Activated T-cell treated with anti-CD3 and anti-CD28 coated beads, Interleukin-2, amount 50 U/mL, for 1 hour (primary cell): ENCODE measurements at places on chromosomes 3 and 15.

GRCh38 chr3:171615281-171615680 lies 155.1 kb upstream of the TNIK start:
- no peak for DNase-seq

GRCh38 chr3:183244219-183244618 lies 8.8 kb upstream of the B3GNT5 start:
- DNase-seq: no peak

DNA sequence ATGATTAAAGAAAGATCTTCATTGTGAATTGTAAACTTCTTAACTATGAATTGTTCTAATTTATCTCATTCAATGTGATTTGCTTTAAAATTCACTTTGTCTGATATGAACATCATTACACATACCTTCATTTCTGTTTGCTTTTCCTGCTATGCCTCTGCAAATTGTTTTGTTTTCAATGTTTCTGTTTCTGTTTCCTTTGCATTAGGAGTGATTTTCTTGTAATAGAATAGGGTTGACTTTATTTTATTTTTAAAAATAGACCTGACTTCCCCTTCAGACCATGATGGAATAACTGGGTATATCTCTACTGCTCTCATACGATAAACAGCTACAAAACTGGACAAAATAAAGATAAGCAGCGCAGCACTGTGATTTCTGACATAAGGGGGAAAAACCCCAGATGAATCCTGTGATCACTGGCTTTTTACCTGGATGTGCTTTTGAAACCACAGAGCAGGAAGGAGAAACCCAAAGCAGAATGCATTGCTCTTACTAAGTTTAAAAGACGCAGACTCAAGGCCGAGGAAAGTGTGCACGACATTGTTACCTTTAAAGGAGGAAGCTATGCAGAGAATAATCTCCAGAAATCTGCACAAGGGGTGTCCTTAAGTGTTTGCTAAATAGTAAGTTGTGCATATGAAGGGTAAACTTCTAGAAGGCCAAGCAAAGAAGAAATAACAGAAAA lies 420.2 kb downstream of the TBC1D5 start:
- no peak for DNase-seq

GRCh38 chr3:21752749-21753347 lies 1.8 kb upstream of the ZNF385D start:
- DNase-seq: no peak

GRCh38 chr15:29101491-29101890 lies 168.1 kb downstream of the NSMCE3 start:
- DNase-seq: no peak

GRCh38 chr15:40155270-40155910 lies 5.5 kb upstream of the BUB1B start:
- no peak for DNase-seq
